Fibroblast of villous mesenchyme (primary cell): ENCODE measurements at places on chromosomes 7 and 10. TPM values are rescaled to one million over a fixed set of nuclear protein-coding genes. Genes with fewer than 3 reads are reported as not detected.
A peak's percentile ranks its signal among the peaks of the same experiment; 100 is the strongest.

- no peak for DNase-seq
Observed at GRCh38 chr10:125002423-125003145, 60.7 kb downstream of the ZRANB1 start.

- DNase-seq = peak; percentile 38
Observed at GRCh38 chr7:43337191-43337590, 224.7 kb downstream of the HECW1 start.

DNA sequence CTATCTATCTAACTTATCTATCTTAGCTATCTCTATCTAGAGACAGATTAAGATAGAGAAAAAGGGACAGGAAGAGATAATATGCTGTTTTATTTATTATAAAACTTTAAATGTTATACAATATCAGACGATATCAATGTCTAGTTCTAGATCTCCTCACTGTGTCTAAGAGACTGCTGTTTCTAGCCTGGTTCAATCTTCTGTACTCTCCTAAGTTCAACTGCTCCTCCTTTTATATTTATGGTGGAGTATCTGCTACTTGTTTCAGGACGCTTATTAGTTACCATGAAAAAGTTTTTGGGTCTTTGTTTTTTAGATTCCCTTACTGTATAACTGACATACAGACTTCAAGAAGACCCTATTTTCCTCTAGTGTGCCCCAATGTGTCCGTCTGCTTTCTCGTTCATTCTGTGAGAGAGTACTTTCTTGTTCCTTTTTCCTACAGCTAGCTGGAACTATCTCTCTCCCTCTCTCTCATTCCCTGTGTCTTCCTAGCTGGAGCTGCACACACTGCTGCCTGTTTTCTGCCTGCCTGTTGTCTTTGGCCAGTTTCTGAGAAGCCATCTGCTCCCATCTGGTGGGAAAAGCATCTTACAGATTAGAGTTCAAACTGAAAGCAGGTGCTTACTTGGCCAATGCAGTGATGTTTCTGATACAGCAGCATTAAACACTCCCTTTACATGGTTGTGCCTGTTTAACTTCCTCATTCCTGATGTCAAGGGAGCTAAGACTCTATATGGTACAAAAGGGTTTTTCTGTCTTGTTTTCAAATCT lies 49.4 kb upstream of the ARL4A start:
- no peak for DNase-seq

Gene RHOBTB1
- total RNA-seq = 26.8 and 42.2 TPM in 2 replicates

Gene AKR1D1
- not detected in 2 replicates for total RNA-seq

DNA sequence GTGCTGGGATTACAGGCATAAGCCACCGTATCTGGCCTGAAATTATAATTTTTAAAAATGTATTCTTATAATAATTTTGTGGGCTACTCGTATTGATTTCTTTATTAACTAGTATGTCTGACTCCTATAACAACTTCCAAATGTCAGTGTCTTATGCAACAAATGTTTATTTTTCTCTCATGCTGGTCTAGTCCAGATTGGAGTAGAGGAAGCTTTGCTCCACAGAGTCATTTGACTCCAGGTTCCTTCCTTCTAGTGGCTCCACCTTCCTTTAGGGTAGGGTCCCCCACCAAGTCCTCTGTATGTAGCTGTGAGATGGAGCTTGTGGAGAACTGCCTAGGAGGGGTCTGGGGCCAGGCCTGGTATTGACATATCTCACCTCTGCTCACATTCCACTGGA lies 8.7 kb downstream of the CEP55 start:
- no peak for DNase-seq

- DNase-seq = peak; percentile 84
Observed at GRCh38 chr7:107035446-107035845, 9.1 kb upstream of the PRKAR2B start.

Gene NKX1-2
- total RNA-seq = not detected in 2 replicates

Gene SORBS1
- total RNA-seq = 8.2 and 13.2 TPM in 2 replicates

- no peak for DNase-seq
Observed at GRCh38 chr7:27395626-27396025, 153.0 kb downstream of the EVX1 start.

DNA sequence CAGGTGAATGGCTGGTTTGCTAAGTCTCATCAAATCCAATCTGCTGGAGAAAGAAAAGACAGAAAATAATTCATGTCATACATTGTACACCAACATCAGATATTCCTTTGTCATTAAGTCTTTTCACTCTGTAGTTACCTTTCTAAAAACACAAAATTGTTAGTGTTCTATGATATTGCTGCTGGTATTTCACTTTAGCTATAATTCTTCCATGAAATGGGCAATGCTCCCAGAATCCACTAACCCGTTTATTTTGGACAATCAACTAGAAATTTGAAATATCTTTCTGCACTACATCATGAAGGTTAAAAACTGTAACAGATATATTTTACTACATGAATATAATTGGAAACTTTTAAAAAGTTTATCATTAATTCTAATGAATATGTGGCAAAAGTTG lies 181.3 kb downstream of the C7orf25 start:
- no peak for DNase-seq

- no peak for DNase-seq
Observed at GRCh38 chr10:78991187-78991586, 77.6 kb upstream of the ZMIZ1 start.

Gene PDE6C
- not detected in 2 replicates for total RNA-seq

GRCh38 chr7:65978891-65979582 lies 3.0 kb downstream of the GUSB start:
- no peak for DNase-seq

DNA sequence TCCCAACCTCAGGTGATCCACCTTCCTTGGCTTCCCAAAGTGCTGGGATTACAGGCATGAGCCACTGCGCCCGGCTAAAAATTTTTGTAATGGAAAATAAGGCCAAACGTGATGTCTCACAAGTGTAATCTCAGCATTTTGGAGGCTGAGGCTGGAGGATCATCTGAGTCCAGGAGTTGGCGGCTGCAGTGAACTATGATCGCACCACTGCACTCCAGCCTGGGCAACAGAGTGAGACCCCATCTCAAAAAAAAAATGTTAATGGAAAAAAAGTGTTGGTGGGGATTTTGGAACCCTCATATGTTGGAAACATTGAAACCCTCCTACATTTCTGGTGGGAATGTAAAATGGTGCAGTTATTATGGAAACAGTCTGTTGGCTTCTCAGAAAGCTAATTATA lies 2.7 kb upstream of the SRPK2 start:
- no peak for DNase-seq

GRCh38 chr10:99849536-99849935 lies 67.1 kb downstream of the ABCC2 start:
- no peak for DNase-seq

GRCh38 chr7:140745266-140746058 lies 49.0 kb downstream of the NDUFB2 start:
- DNase-seq = no peak

- DNase-seq = no peak
Observed at GRCh38 chr7:29115130-29115687, 31.1 kb downstream of the CPVL start.

DNA sequence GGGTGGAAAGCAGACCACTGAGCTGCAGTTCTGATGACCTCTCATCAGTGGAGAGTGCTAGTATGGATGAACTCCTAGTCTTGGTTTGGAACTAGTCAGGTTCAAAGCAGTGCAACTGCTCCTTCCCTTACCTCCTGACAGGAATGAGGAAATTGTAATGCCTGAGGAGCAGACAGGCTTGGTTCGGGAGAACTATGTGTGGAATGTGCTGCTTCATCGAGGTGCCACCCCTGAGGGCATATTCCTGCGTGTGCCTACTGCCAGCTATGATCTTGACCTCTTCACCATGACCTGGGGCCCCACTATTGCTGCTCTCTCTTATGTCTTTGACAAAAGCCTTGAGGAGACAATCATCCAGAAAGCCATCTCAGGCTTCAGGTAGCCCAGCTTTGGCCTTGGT lies 27.4 kb upstream of the NFKB2 start:
- no peak for DNase-seq

- no peak for DNase-seq
Observed at GRCh38 chr7:114957444-114957843, 35.5 kb downstream of the MDFIC start.

DNA sequence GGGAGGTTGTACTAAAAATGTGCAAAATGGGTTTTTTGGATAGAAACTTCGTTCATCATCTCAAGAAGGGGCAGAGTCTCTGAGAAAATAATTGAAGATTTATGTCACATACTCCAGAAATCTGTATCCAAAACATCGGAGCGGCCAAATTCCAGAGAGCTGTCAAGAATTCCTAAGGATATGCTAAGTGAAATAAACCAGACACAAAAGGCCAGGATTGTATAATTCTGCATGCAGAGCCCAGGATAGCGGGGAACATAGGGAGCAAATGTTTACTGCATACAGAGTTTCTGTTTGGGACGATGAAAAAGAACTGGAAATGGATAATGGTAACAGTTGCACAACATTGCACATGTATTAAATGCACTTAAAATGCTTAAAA lies 224.2 kb upstream of the AUTS2 start:
- DNase-seq = peak; percentile 44

Gene MYL7
- 0.43 TPM in 1 of 2 replicates, not detected in the other for total RNA-seq

Gene ERVW-1
- not detected in 2 replicates for total RNA-seq

Gene HTR5A
- not detected in 2 replicates for total RNA-seq

DNA sequence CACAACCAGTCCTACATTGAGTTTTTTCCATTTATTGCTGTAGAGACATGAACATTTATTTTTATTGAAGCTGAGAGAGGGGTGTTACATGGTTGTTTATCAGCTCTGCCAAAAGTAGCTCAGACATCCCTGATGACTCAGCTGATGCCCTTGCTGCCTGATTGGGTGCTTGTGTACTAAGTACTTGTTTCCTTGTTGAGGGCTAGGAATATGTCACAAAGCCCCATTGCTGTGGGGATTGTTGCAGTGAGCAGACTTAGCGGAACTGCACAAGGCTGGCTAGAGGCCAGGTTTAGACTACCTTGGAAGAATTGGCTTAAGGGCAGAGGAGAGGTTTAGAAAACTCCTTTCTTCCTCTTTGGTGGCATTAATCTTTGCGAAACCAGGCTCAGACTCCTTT lies 110.6 kb downstream of the AUTS2 start:
- no peak for DNase-seq

Gene PLAU
- total RNA-seq = 104 and 111 TPM in 2 replicates

Gene PGAM2
- total RNA-seq = under 0.01 and 0.32 TPM in 2 replicates

- no peak for DNase-seq
Observed at GRCh38 chr7:133769668-133770067, 357.5 kb upstream of the LRGUK start.

GRCh38 chr10:98268694-98269431 lies 869 bp upstream of the LOXL4 start:
- DNase-seq = no peak

DNA sequence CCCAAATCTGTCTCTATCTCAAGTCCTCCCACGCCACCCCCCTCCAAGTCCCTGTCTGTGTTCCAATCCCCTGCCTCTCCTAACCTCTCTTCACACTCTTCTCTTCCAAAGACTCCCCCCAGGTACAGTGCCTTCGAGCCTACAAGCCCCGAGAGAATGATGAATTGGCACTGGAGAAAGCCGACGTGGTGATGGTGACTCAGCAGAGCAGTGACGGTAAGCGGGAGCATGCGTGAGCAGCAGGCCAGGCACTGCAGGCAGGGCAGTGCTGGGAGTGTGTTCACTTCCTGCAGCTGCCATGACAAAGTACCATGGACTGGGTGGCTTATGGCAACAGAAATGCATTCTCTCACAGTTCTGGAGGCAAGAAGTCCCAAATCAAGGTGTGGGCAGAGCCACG lies 23.4 kb downstream of the ARHGEF5 start:
- no peak for DNase-seq

Gene FIGNL1
- total RNA-seq = 20.3 and 21.9 TPM in 2 replicates

Gene SPDYE1
- total RNA-seq = not detected in 2 replicates

Gene GUSB
- 13.0 and 22.9 TPM in 2 replicates for total RNA-seq

DNA sequence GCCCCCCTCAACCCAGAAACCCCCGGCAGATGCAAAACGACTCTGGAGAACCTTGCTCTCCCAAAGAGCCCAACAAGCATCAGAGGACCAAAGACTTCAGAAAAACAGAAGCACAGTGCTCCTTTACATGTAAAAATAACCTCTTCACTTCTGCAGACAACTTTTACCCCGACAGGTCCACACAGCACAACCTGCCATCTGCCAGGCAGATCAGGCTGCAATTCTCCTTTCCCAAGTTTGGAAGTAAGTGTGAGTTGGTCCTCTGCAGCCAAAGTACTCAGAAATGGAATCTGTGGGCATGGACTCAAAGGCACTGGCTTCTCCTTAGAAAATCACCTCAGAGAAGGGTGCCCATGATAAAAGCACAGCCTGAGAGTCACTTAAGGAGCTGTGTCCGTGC lies 26.0 kb downstream of the DOCK4 start:
- DNase-seq = no peak

DNA sequence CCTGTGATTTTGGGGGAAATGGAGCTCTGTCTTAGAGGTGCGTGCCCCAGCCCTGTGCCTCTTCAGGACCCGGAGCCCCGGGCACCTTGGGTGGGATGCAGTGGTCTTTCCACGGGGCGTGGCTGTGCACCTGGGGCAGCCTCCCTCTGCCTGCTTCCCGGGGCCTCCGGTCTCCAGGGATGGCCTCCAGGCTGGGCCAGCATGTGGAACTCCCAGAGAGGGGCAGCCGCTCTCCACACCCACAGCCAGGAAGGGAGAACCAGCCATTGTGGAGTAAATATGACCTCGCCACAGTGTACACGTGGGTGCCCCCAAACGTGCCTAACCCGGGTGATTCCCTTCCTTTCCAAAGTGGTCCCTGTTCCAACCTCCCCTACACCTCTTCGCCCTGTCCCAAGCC lies 52.6 kb downstream of the JAKMIP3 start:
- DNase-seq = no peak

DNA sequence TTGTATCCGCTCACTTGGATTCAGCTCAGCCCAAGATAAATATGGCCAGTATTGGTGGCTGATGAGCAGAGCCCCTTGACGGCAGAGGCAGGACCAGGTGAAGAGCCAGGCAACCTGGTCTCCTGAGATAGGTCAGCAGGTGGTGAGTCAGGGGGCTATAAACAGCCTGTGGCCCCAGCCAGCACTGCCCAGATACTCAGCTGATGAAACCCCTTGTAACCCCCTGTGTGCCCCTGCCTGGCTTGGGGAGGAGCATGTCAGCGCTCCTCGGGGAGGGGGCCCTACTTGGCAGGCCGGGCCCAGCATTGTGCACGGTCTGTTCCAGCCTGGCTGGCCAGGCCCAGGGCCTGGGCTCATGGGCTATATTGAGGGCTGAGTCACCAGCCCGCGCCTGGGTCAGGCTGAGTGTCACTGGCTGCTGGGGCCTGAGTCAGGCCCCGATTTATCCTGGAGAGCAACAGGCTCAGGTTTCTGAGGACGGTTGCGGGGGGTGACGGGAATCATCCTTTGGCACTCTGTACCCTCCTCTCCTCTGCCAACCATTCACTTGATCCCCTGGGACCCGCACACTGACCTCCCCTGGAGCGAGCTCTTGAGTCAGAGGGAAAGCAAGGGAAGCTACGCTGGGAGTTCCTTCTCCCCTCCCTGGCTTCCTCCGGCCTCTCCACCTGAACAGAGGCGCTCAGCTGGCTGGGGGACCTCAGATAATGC lies 2.8 kb upstream of the FLNC start:
- peak; percentile 61 for DNase-seq

GRCh38 chr7:135326636-135327280 lies 93.1 kb downstream of the STRA8 start:
- no peak for DNase-seq

- no peak for DNase-seq
Observed at GRCh38 chr7:155574556-155575290, 28.4 kb upstream of the CNPY1 start.

Gene PNLIPRP1
- total RNA-seq = not detected in 2 replicates

Gene SPDYE11
- total RNA-seq = not detected in 2 replicates
